ENCODE measurements at places on chromosomes 3 and 15. TPM values are rescaled to one million over a fixed set of nuclear protein-coding genes. Genes with fewer than 3 reads are reported as not detected.

The ITGA11 gene
- total RNA-seq: 2.8 TPM

The EFCC1 gene
- 1.2 TPM for total RNA-seq

The GABRR3 gene
- not detected for total RNA-seq

The SLC28A2 gene
- not detected for total RNA-seq

The SNX22 gene
- total RNA-seq: 0.80 TPM

The ZNF385D gene
- total RNA-seq: 1.1 TPM

The SPESP1 gene
- total RNA-seq: 2.8 TPM

DNA sequence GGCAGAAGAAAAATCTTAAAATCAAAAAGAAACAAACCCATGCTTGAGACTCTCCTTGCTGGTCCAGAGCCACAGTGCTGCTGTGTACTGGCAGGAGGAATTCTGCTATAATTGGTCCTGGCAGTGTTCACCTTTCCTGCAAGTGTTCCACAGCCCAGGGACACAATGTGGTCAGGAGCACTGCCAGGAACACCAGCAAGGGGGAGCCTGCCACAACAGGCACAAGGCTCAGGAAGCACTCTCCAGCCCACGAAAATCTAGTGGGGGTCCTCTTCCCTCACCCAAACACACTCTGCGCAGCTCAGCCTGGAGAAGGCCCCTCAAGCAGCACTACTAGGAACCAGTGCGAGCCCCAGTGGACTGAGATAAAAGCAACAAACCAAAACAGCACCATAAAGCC is 92.9 kb downstream of the UBE3A start:
- H3K4me3 ChIP-seq: peak overlapping the region; percentile 11
- H3K27ac ChIP-seq: peak overlapping the region; percentile 49
- peaks cover 12% of the 10 kb centered on the region for H3K4me1 ChIP-seq
- peaks cover 27% of the 10 kb centered on the region for H3K36me3 ChIP-seq
- DNase-seq: no peak
- no peaks in the 10 kb centered on the region for H3K27me3 ChIP-seq

DNA sequence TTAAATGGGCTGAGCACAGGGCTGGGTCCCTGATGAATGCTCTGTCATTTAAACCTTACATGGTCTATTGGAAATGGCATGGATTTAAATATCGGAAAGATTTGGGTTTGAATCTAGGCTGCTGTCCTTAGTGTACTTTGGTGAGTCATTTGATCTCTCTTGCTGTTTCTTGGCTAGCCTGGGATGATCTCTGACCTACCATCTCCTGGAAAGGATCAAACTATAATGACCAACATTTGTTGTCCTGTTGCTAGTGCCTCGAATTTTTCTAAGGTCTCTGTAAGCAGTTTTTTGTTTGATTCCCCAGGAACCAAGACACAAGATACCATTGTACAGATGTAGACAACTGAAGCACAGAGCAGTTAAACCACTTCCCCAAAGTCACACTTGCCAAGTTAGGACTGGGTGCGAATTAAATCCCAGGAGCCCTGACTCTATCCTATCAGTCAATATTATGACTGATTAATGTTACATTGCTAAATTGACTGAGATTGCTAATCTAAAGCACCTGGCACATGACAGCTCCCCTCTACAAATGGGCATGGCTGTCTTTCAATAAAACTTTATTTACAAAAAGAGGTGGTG is 244.9 kb upstream of the MCTP2 start:
- no peaks in the 10 kb centered on the region for H3K36me3 ChIP-seq
- peaks cover 8% of the 10 kb centered on the region for H3K4me1 ChIP-seq
- H3K27me3 ChIP-seq: no peaks in the 10 kb centered on the region
- H3K27ac ChIP-seq: no peak overlapping the region

GRCh38 chr3:100590840-100591147 is 18.6 kb upstream of the ADGRG7 start:
- no peak overlapping the region for H3K4me3 ChIP-seq
- H3K4me1 ChIP-seq: peaks cover 3% of the 10 kb centered on the region
- H3K27me3 ChIP-seq: no peaks in the 10 kb centered on the region
- no peak for DNase-seq
- no peak overlapping the region for H3K27ac ChIP-seq

DNA sequence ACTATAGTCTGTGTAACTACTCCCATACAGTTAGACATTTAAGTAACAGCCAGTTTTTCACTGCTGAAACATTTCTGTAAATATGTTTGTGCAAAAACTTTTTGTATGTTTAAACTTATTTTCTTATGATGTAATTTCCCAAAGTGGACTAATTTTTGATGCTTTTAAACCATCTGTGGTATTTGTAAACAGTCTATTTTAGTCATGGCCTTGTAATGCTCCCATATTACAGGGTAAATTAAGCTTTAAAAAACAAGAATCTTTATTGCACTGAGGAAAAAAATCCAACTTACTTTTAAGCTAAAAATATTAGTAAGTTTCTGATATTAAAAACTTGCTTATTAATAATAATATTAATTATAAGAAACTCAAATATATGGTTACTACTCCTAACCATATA is 13.5 kb downstream of the CCDC14 start:
- no peak overlapping the region for H3K4me3 ChIP-seq
- H3K27ac ChIP-seq: no peak overlapping the region

GRCh38 chr3:22101811-22102210 is 350.8 kb upstream of the ZNF385D start:
- H3K36me3 ChIP-seq: no peaks in the 10 kb centered on the region
- no peak overlapping the region for H3K4me3 ChIP-seq
- DNase-seq: no peak
- no peaks in the 10 kb centered on the region for H3K27me3 ChIP-seq
- H3K4me1 ChIP-seq: no peaks in the 10 kb centered on the region

- H3K27ac ChIP-seq: peak overlapping the region; percentile 89
- H3K4me3 ChIP-seq: no peak overlapping the region
- H3K36me3 ChIP-seq: peaks cover 3% of the 10 kb centered on the region
- peaks cover 41% of the 10 kb centered on the region for H3K4me1 ChIP-seq
Measured at GRCh38 chr3:195257454-195258448, 13.2 kb downstream of the XXYLT1 start.

DNA sequence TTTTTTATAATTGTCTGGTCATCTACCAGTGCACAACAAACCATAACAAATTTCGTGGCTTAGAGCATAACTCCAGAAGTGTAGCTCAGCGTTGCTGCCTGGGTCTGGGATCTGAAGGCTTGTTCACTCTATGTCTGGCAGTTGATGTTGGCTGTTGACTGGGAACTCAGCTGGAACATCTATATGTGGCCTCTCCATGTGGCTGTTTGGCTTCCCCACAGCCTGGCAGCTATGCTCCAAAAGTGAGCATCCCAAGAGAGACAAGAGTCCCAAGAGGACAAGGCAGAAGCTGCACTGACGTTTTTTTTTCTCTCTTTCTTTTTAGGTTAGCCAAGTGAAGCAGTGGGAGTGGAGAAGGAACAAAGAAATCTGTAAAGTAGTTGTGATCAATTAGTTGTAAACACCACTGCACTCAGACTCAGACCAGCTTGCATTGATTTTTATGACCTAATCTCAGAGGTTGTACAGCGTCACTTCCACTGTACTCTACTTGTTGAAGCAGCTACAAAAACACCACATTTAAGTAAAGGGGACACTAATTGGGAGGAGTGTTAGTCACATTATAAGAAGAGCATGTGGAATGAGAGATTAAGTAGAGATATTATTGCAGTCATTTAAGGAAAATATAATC is 2.5 kb upstream of the GPR176 start:
- H3K4me3 ChIP-seq: no peak overlapping the region
- H3K27me3 ChIP-seq: peaks cover 10% of the 10 kb centered on the region
- H3K27ac ChIP-seq: no peak overlapping the region
- H3K36me3 ChIP-seq: no peaks in the 10 kb centered on the region
- no peak for DNase-seq
- H3K4me1 ChIP-seq: peaks cover 18% of the 10 kb centered on the region

DNA sequence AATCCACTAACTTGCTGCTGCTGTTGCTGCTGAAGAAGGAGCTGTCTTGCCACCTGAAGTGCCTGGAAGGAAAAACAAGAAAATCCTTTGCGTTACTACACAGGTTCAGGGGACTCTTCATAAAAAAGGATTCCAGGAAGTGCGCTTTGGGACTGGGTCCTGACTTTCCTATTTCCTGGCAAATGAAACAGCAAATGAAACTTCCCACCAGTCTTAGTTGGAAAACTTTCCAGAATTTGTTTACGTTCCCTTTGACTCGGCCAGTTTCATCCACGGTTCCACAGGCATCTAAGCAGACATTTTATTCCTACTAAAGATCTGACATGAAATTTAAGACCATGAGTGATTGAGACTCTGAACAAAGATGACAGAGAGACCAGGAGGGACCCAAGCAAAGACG is 471.0 kb downstream of the FOXP1 start:
- no peak overlapping the region for H3K27ac ChIP-seq
- peaks cover 16% of the 10 kb centered on the region for H3K4me1 ChIP-seq

- no peaks in the 10 kb centered on the region for H3K27me3 ChIP-seq
- no peak overlapping the region for H3K27ac ChIP-seq
- peaks cover 4% of the 10 kb centered on the region for H3K4me1 ChIP-seq
- H3K4me3 ChIP-seq: no peak overlapping the region
- no peak for DNase-seq
Measured at GRCh38 chr3:53547327-53547726, 52.9 kb downstream of the CACNA1D start.

DNA sequence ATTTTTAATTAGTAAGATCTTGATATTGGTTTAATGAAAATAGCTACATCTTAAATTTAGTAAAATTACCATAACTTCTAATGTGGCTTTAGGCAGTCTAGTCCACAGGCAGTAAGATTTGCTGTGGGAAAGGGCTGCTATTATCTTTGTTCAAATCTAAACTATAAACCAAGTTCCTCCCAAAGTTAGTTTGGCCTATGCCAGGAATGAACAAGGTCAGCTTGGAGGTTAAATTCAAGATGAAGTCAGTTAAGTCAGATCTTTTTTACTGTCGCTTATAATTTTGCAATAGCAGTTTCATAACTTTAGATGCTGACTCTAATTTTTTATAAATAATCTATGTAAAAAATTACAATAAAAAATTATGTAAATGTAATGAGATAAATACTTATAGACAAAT is 1016.9 kb upstream of the ALCAM start:
- H3K4me3 ChIP-seq: no peak overlapping the region
- H3K36me3 ChIP-seq: no peaks in the 10 kb centered on the region
- H3K4me1 ChIP-seq: no peaks in the 10 kb centered on the region
- no peak overlapping the region for H3K27ac ChIP-seq
- no peak for DNase-seq

DNA sequence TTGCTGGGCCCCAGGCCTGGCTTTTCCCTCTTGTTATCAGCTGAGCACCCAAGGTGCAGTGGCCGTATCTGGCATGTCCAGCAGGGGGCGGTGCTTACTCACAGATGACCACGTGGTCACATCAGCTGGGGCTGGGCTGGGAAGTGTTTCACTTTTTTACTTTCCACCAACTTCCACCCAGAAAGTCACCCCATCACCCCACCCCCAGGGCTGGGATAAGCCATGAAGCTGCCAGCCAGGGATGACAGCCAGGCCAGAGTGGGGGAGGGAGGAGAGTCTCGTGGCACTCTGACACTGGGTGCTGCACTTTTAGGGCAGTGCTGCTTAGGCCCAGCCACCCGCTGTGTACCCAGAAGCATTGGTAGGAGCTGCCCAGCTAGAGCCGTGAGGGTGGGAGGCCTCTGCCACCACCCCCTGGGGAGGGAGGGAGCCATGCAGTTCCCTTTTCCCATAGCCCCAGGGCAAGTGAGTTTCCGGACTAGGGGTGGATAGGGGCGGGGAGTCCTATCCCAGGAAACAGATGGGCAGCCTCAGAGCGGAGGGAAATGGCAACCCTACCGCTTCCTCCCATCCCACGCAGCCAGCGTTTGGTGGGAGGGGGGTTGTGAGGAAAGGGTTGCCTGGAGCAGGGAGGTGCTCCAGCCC is 6.1 kb downstream of the PPCDC start:
- H3K36me3 ChIP-seq: no peaks in the 10 kb centered on the region
- peak overlapping the region; percentile 21 for H3K4me3 ChIP-seq
- peak; percentile 98 for DNase-seq
- peak overlapping the region; percentile 72 for H3K27ac ChIP-seq

GRCh38 chr3:4336850-4337546 is 33.8 kb downstream of the SETMAR start:
- no peak overlapping the region for H3K4me3 ChIP-seq
- peaks cover 15% of the 10 kb centered on the region for H3K4me1 ChIP-seq
- no peak for DNase-seq

- no peak overlapping the region for H3K4me3 ChIP-seq
- H3K27ac ChIP-seq: no peak overlapping the region
- peaks cover 3% of the 10 kb centered on the region for H3K27me3 ChIP-seq
- no peak for DNase-seq
- H3K36me3 ChIP-seq: no peaks in the 10 kb centered on the region
- no peaks in the 10 kb centered on the region for H3K4me1 ChIP-seq
Measured at GRCh38 chr15:81502439-81502838, 128.4 kb upstream of the TMC3 start.

DNA sequence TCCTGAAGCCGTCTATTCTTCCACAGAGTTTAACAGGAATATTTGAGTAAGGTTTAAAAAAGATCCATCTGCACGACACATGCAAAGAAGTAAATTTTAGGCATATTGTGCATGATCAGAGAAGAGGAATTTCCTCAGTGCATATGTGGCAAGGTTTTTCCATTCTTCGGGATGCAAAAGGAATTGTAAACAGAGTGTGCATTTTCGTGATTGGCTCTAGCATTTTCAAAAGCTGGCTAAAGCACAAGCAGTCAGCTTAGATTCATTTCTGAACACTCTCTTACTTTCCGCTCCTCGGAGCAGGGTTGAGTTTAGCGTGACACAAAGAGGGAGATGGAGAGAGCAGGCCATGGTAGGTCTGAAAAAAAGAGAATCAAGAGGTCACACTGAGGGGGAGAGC is 128.2 kb downstream of the ADAMTS9 start:
- no peaks in the 10 kb centered on the region for H3K36me3 ChIP-seq
- H3K27me3 ChIP-seq: no peaks in the 10 kb centered on the region
- H3K4me3 ChIP-seq: no peak overlapping the region
- DNase-seq: no peak
- no peak overlapping the region for H3K27ac ChIP-seq

- H3K27ac ChIP-seq: no peak overlapping the region
- no peaks in the 10 kb centered on the region for H3K36me3 ChIP-seq
- DNase-seq: no peak
- H3K27me3 ChIP-seq: no peaks in the 10 kb centered on the region
- H3K4me3 ChIP-seq: no peak overlapping the region
Measured at GRCh38 chr15:72836676-72837330, 53.2 kb upstream of the ADPGK start.

Data from suprapubic skin (tissue), 4 donors.